ENCODE measurements at places on chromosomes 5 and 9.

GRCh38 chr5:155290937-155291336 lies 277.4 kb downstream of the KIF4B start:
- DNase-seq, result no peak

GRCh38 chr5:139680368-139681111 lies 32.4 kb downstream of the CXXC5 start:
- no peak for DNase-seq

DNA sequence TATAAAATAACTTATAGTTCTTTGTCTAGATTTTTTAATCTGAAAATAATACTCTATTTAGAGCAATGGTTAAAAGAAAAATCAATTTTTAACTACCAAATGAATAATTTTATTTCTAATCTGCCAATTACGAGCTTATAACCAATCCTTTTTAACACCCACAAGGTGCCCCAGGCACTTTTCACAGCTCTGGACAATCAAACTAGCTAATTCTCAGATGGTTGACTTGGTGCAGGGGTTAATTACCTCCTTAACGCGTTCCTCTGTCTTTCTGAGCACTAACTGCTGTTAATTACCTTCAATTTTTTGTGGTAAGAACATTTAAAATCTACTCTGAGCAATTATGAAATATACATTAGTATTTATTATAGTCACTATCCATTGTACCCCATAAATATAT lies 109.6 kb upstream of the PJA2 start:
- DNase-seq, result no peak

DNA sequence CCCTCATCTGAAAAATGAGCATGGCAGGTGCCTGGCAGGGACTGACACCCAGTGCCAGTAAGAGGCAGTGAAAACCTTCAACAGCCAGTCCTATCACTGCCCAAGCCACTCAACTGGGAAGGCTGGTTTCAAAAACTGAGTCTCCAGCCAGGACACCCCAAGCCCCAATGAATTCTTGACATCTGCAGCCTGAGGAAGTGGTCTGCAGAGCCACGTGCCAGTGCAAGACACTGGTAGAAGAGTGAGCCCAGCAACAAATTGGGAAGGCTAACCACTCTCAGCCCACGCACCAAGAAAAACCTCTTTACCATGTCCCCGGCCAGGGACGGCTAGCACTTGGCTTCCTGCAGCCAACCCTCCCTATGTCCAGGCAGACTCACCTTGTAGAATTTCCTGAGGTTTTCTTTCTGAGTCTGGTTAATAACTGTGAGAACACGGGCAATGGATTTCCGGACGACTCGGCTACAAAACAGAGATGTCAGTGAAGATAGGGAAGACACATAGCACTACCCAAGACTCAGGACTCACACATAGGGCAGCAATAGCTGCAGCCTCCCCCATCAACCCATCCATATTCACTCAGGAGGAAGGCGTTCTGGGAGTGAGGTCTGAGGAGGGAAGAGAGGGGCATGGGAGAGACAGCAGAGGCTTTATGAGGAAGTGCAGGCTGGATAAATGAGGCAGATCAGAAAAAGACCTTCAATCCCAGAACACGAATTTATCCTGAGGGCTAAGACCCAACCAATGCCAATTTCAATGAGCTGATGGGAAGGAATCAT lies 1.8 kb downstream of the RPL35 start:
- no peak for DNase-seq

DNA sequence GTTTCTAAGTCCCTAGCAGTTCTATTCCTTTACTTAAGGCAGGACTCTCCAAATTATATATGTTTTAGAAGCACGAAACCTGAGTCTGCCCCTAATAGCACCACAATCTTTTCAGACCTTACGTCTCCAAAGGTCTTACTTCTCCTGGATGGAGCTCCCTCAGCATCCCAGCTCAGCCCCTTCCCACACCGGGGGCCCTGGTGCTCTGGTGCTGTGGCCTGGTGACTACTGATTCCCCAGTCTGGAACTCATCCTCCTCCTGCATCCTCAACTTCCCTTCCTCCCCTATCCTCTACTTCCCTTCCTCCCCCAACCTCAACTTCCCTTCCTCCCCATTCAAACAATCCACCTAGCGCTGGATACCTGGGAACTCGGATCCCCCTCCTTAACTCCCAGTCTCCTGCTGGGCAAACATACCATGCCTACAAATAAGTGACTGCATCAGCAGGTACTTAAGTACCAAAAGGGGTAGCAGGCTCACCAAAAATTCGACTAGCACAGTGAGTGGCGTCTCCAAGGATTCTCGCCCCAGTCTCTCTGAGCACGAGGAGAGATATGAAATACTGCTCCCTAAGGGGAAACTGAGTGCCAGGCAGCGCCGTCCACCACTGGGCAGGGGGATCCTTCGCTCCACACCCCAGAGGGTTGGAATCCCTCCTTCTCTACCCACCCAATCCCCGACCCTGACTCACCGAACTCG lies 831 bp downstream of the IGFBPL1 start:
- no peak for DNase-seq

DNA sequence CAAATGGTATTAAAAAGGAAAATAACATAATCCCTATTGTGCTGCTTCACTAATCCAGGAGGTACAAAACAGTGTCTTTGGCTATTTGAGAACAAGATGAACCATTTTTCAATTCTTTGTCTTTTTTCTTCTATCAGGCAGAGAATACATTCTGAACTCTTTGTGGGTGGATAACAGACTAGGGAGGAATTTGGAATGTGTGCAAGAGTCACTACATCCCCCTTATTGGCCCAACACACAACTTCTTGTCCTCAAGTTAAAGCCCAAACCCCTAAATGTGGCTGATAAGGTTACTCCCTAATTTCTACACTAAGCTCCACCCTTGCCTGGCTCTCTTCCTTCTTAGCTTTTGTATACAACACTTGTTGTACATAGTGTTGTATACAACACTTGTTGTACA lies 342.7 kb upstream of the RFX3 start:
- DNase-seq, result no peak

- no peak for DNase-seq
Measured at GRCh38 chr9:122276096-122276495, 11.4 kb downstream of the MRRF start.

DNA sequence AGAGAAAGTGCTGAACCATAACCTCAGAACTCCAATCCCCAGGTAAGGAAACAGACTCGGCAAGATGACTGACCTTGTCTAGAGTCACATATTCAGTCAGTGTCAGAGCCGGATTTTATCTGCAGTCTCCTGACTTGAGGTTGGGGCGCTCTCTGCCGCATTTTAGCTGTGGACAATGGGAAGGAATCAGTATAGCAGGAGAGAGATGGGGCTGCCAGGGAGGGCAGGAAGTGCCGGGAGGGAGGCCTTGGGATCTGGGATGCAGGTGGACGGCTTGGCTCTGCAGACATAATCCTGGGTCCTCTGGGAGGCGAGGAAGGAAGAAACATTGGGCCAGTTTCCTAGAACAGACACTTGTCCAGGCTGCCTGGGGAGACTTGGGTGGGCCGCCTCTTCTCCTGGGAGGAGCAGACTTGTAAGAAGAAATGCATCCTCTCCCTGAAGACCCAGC lies 39.7 kb upstream of the COL15A1 start:
- no peak for DNase-seq

All from NCI-H2029 (cell line).